NCI-H1105 treated with DMSO at 0.1 percent for 48 hours (cell line): ENCODE measurements at places on chromosomes 6 and 20.

GRCh38 chr20:47038566-47039560 is 144.2 kb downstream of the EYA2 start:
- DNase-seq = no peak

- DNase-seq = no peak
Observed at GRCh38 chr20:19095762-19096161, 116.7 kb upstream of the SLC24A3 start.

DNA sequence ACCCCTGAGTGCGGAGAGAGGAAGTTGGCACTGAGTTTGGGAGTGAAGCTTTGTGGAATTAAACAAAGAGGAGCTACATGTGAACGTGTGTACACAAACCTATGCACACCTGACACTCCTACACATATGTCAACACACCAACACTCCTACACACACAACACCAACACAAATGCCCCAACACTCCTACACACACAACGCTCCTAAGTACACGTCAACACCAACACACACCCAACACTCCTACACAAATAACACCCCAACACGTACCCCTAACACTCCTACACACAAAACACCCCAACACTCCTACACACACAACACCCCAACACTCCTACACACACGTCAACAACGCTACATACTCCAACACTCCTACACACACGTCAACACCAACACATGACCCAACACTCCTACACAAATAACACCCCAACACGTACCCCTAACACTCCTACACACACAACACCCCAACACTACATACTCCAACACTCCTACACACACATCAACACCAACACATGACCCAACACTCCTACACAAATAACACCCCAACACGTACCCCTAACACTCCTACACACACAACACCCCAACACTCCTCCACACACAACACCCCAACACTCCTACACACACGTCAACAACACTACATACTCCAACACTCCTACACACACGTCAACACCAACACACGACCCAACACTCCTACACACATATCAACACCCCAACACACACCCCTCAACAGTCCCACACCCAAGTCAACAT is 40.1 kb upstream of the ZBP1 start:
- DNase-seq = no peak

DNA sequence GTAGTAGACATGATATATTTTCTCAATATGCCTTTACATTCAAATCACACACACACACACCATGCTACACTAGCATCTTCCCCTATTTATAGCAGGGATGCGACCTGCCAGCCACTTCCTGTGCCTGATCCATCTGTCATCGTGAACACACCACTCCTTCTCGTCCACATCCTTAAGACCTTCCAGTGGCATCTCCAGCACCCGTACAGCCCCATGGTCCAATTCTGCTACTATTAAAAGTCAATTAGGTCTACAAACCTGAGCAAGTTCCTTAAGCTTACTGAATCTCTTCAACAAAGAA is 54.5 kb downstream of the KIF16B start:
- DNase-seq = no peak

- DNase-seq = no peak
Observed at GRCh38 chr6:33432546-33432945, 12.7 kb downstream of the SYNGAP1 start.

DNA sequence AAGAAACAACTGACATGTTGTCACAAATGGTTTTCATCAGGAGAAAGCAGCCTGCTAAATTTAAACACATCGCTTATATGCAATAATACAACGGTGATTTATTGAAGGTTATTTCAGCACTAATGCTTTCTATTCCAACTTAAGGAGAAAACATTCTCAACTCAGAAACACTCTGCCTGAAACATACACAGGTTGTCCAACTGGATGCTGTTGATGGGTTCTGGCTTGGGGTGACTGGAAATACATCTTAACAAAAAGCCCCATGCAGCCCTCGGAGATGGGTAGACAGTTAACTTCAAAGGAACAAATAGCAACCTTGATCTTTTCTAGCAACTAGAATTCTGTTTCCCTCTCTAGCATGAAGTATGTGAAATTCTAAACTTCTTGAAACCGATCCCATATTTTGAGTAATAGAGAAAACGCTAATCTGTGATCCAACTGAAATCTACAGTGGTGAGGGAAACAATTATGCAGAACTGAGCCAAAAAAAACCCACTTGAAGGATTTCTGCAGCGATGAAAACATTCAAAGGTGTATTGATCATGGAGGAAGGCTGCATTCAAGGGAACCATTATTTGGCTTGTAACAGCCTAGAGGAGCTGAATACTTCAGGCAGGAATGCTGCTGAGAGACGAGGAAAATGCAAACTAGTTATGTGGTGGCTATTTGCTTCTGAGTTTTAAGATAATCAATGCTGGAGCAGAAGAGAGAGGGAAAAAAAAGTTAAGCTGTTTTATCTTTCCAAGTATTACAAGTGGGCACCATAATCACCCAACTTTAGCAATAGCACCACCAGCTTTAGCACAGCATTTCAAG is 6.9 kb downstream of the ZMYND8 start:
- DNase-seq = peak; percentile 21

GRCh38 chr6:3031857-3032640 is 32.4 kb downstream of the NQO2 start:
- peak; percentile 8 for DNase-seq

DNA sequence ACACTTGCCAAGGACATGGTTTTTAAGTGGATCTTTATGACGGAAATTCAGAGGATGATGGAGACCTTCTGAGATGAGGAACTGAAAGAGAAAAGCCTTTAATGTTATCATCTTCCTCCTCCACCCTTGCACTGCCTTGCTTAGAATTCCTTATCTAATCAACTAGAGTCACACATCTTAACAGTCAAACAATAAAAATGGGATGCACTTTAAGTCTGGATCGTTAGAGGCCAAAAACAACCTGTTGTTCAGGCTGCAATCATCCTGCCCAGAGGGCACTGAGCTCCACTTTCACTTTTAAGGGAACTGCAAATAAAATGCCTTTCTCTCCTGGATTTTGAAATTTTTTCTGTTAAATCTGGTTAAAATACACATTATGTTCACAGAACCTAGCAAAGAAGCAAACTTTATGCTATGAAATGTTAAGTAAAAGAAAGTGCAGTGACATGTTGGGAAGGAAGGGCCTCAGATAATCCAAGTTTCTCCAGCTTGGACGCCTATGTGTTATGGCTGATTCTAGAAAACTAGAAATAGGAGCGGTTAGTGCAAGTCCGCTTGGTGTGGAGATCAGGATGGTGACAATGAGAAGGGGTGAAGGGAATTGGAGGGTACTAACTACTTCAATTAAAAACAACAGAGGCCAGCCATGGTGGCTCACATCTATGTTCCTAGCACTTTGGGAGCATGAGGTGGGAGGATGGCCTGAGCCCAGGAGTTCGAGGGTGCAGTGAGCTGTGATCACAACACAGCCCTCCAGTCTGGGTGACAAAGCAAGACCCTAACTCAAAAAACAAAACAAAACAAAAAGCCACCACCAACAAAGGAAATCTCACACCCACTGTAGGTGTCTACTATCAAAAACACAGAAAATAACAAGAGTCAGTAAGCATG is 66.4 kb upstream of the KIF13A start:
- no peak for DNase-seq

DNA sequence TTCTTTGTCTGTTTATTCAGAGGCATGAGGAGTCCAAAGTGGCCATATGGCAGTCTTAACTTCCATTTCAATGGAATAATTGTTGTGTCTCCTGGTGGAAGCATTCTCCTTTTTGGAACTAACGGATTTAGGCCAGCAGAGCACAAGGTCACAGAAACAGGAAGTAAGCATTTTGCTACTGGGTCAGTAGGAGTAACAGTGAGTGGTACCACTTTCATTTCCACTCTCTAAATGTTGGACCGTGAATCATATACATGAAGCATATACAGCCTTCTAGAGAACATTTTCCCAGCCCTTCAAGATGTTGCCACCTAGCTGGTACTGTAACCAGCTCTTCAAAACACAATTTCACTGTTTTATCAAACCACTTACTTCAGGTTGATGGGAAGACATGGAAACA is 182.8 kb downstream of the EYS start:
- DNase-seq = no peak

- DNase-seq = no peak
Observed at GRCh38 chr20:53738945-53739798, 145.5 kb upstream of the ZNF217 start.

- DNase-seq = peak; percentile 59
Observed at GRCh38 chr6:121305957-121306607, 28.2 kb downstream of the TBC1D32 start.

DNA sequence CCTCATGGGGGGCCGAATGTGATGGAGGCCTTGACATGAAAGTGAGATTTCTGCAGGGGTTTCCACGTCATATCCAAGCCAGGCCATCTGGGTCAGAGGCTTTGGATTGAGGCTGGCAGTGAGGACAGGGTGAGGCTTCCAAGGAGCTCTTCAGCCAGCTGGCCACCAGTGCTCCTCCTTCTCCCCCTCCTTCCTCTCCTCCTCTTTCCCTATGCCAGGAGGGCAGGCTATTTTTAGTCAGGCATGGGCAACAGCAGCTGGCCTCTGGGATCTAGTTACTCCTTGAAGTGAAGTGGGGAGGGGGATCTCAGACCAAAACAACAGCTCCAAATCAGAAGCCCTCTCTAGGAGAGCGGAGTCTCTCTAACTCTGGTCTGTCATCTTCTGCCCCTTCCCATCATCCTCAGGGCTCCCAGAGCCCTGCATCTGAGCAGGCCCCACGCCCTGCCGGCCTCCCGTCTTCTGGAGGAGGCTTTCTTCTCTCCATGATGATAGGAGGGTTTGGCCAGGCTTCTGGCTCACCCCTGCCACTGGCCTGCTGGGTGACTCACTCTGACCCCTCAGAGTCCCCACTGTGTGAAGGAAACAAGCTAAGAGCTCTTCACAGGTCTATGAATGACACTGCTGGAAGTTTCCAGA is 612 bp downstream of the TNNC2 start:
- no peak for DNase-seq

- DNase-seq = no peak
Observed at GRCh38 chr20:40860487-40860902, 168.1 kb upstream of the TOP1 start.

DNA sequence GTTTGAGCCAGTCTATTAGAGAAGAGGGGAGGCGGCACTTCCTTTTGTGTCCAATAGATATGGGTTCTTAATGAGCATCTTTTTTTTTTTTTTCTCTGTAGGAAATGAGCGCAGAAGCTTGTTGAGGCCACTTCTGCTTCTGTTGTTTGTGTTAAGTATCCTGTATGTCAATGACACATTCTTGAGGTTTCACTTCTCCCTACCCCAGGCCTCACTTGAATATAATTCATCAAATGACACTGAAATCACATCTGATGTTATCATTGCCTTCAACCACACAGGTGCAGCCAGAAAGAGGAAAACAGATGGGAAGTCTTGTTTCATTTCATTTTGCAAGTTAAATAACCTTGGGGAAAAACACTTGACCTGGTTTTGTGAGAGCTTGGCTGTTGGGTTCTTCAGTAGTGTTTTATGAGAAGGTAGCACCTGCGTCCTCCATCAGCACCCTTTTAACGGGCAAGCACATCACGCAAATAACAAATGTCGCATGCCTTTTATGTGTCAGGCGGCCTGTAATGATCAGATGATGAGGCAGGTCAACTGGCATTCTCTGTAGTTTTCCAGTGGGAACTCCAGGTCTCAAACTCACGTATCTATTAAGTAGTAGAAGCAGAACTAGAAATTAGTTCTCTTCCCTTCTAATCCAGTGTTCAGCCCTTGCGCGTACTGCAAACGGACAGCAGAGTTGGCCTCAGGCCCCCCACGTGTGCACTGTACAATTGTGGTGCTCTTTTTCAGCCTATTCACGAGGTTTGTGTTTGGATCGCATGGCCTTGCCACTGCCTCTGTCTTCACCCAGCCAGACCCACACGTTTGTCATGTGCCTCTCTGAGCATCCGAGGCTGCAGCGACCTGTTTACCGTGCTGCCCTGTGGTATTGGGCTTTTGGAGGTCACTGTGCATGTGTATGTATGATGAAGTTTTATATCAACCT is 23.5 kb downstream of the PLEKHG1 start:
- DNase-seq = peak; percentile 87

- DNase-seq = no peak
Observed at GRCh38 chr20:62762376-62762775, 33.9 kb upstream of the MRGBP start.

DNA sequence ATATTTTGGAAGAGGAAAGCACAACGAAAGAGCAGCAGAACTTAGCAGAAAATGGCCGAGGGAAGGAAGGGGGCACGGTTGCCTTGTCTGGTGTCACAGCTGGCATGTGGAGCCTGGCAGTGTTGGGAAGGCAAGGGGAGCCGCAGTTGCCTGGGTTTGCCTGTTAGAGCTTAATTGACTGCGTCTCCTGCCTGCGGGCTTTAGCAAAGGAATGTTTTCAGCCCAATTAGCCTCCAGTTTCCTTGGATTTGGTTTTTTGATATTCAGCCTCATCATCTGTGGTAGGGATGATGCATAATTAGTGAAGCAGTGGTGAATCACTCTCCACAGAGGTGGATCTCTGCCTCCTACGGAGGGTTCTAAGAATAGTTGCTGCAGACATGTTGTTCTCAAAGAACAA is 832.6 kb downstream of the QKI start:
- DNase-seq = no peak

- no peak for DNase-seq
Observed at GRCh38 chr6:110509617-110510241, 33.3 kb upstream of the SLC22A16 start.

- DNase-seq = peak; percentile 6
Observed at GRCh38 chr20:18971574-18971973, 158.0 kb downstream of the SCP2D1 start.

DNA sequence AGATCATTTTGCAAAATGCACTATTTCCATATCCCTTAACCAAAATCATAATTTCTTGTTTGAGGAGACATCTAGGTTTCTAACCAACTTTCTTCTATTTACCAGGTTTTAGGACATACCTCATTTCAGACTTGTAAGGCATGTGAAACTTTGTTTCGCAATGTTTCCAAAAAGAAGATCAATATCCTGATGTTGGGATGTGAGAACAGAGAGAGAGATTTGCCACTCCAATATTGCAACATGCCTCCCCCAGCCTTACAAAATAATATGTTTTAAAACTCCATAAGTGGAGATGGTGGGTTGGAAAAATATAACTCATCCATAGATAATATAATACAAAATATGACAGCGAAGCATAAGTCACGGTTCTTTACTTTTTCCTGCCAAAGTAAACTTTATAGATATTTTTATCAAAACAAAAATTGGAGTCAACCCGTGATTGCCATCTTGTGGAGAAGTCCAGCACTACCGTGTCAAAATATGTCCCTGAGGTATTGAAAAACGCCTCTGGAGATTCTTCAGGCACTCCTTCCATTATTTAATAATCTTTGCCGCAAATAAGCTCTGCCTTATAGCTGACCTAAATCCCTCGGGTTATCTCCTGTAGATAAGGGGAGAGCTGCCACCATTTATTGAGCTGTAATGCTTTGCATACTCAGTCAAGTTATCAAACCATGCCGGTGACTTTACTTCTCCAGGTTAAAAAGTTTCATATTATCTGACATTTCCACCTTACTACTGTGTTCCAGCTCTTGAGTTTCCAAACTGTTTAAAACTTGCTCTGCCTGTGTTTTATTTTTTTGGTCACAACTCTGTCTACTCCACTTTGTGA is 534.2 kb downstream of the HACE1 start:
- peak; percentile 45 for DNase-seq

DNA sequence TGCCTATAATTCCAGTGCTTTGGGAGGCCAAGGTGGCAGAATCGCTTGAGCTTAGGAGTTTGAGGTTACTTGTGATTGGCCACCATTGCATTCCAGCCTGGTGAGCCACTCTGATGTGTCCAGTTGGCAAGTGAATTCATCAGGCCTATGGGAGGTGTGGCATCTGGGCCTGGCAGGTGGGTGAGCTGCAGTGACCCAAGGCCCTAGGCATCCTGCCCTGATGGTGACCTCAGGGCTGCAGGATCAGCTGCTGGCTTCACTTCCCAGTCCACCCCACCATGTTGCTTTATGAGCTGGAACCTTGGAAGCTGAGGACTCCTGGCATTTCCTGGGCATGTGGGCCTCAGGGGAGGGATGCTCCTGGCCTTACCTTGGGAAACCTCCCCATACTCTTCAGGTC is 20.5 kb downstream of the RSPH9 start:
- no peak for DNase-seq
